ENCODE measurements at places on chromosomes 2 and 18. TPM values are rescaled to one million over a fixed set of nuclear protein-coding genes. Genes with fewer than 3 reads are reported as not detected.

Gene MYO1B
- total RNA-seq, result 108 TPM

Gene SOX11
- 12.1 TPM for total RNA-seq

Gene SAG
- not detected for total RNA-seq

Gene CRYGC
- total RNA-seq, result not detected

Gene NCKAP5
- 0.40 TPM for total RNA-seq

Gene GRP
- not detected for total RNA-seq

Gene EMX1
- not detected for total RNA-seq

Gene MPP4
- total RNA-seq, result 140 TPM

Gene ALK
- total RNA-seq, result not detected

Gene C1QL2
- total RNA-seq, result not detected

GRCh38 chr18:9478545-9478944, 3.2 kb downstream of the RALBP1 start:
- DNase-seq, result no peak

GRCh38 chr2:36458106-36458505, 102.5 kb downstream of the CRIM1 start:
- DNase-seq, result no peak

- DNase-seq, result no peak
Measured at GRCh38 chr18:48391868-48392267, 17.3 kb downstream of the ZBTB7C start.

GRCh38 chr2:147364597-147364996, 480.2 kb upstream of the ACVR2A start:
- DNase-seq, result peak; percentile 20

DNA sequence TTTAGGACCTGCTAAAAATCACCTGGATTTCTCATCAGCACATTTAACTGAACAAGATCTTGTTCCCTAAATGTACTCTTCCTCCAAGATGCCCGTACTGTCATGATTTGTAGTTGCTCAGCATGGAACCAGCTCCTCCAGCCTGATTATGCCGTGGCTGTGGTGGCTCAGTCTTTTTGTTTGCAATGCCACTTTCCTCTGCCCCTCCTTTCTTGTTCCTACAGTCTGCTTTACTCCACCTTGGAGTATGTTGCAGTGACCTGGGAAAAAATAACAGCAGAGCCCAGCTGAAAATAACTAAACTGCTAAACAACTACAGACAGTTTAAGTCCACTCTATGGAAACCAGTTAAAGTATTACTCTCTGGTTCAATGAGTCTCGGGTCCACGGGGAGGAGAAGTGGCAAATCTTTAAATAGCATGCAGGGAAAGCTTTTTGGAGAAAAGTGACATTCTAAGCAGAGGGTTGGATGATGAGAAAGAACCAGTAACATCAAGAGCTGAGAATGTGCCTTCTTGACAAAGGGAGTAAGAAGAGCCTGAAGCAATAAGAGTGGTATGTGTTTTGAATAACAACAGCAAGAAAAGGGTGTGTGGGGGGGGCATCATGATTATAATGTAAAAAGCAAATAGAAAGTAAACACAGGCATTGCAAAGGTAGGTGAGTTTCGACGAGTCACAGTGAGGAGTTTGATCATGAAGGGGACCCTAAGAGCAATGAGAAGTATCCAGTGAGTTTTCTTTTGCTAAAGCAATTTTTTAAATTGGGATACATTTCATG, 225.7 kb downstream of the TMX3 start:
- no peak for DNase-seq

DNA sequence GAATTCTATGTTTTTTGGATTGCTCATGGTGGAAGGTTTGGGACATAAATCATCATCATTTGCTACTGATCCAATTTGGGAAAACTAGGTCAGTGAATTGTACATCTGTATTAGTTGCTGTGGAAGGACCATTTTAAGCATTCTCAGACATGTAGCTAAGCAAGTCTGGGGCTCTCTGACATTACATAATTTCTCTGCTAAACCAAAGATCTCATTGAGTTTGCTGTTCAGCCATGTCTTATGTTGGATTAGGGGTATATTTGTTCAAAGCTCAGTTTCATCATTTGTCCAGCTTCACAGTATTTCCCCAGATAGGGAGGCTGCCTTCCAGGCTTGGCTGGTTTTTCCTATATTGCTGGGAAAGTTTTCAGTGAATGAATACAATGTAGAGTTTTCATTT, 399.7 kb downstream of the MTX2 start:
- DNase-seq, result no peak

GRCh38 chr18:14074187-14074586, 58.0 kb downstream of the ZNF519 start:
- DNase-seq, result peak; percentile 5

GRCh38 chr2:66903745-66904465, 469.0 kb downstream of the MEIS1 start:
- no peak for DNase-seq

GRCh38 chr2:230805353-230806017, 59.3 kb upstream of the ITM2C start:
- no peak for DNase-seq

GRCh38 chr2:75600461-75601011, 39.8 kb upstream of the EVA1A start:
- no peak for DNase-seq

GRCh38 chr2:219726916-219727315, 99.5 kb downstream of the SLC4A3 start:
- DNase-seq, result no peak

- DNase-seq, result no peak
Measured at GRCh38 chr2:128395196-128395595, 76.5 kb upstream of the HS6ST1 start.

- no peak for DNase-seq
Measured at GRCh38 chr2:132429941-132430573, 13.5 kb downstream of the GPR39 start.

- DNase-seq, result peak; percentile 8
Measured at GRCh38 chr2:225761396-225761795, 361.9 kb downstream of the NYAP2 start.

- no peak for DNase-seq
Measured at GRCh38 chr2:8541223-8541622, 140.6 kb upstream of the ID2 start.

- no peak for DNase-seq
Measured at GRCh38 chr2:216064014-216064630, 17.5 kb downstream of the PECR start.

- no peak for DNase-seq
Measured at GRCh38 chr18:13124411-13124810, 94.1 kb upstream of the LDLRAD4 start.

- DNase-seq, result no peak
Measured at GRCh38 chr2:110682267-110682666, 4.4 kb upstream of the BUB1 start.

- DNase-seq, result no peak
Measured at GRCh38 chr2:11154016-11154922, 998 bp upstream of the SLC66A3 start.

GRCh38 chr2:237869343-237870102, 10.1 kb downstream of the RAMP1 start:
- DNase-seq, result no peak

DNA sequence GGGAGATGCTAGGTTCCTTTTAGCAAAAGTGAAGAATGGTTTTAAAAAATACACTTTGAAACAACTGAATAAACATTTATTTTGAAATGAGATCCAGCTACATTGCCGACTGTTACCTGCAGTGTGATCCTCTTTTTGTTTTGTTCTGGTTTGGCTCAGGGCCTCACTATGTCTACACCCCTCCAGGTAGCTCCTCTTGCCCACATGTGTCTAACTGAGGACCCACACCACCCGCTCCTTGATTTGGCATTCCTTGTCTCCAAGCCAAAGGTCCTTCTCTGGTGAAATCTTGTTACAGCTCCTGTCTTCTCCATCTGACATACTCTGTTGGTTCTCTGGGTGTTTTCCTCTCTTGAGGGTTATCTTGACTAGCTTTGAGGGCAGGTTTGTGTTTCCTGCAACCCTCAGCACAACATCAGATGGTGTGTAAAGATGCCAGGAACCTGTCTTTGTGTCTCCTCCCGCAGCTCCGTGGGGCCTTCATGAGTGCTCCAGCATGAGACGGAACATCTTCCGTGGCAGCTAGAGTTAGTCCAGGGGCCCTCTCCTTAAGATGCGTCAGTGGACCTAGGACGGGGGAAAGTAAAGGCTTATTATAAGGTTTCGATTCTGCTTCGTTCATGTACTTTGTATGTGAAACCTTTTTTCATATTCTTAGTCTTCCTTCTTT, 32.1 kb downstream of the MAP4K4 start:
- DNase-seq, result no peak

DNA sequence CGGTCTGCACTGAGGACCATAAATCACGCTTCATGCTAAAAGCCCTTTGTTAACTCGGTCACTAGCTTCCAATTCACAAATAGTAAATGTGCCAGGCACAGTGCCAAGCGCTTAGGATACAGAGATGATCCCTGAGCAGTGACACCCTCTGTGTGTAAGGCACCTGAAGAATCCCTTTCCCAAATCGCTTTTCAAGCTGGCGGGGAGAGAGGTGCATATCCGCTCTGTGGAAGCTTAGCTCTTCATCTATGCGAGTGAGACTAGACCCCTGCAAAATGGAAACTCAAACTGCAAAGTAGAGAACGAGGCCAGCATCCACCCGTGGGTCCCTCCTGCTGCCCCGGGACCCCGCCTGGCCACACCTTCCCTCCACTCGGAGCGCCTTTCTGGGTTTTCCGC, 2.4 kb downstream of the PIEZO2 start:
- no peak for DNase-seq

GRCh38 chr2:213185147-213185822, 33.9 kb upstream of the IKZF2 start:
- no peak for DNase-seq
